ENCODE measurements at places on chromosomes 13 and 19.

DNA sequence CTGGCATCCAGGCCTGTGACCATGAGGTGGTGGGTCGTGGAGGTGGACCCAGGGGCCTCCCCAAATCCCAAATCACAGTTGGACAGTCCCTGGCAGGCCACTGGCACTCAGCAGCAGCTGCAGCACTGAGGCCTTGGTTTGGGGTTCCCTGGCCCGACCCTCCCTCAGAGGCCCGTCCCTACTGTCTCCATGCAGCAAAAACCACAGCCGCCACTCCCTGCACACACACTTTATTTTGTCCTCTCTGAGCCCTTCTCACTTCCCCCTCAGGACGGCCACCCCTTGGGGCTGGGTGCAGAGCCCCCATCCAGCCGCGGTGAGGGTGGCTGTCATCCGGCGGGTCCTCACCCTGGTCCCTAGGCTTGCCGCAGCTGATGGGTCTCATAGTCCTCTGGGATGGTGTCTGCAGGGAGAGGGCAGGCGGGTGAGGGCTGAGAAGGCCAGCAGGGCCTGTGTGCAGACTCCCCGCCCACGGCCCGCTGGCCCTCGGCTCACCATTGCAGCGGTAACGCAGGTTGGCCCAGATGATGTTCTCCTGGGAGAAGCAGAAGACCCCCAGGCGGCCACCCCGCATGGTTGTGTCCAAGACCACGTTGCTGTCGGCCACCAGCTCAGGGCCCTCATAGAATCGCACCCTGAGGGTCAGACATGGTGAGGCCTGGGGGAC lies 8.4 kb downstream of the COMP start:
- no peak for DNase-seq

DNA sequence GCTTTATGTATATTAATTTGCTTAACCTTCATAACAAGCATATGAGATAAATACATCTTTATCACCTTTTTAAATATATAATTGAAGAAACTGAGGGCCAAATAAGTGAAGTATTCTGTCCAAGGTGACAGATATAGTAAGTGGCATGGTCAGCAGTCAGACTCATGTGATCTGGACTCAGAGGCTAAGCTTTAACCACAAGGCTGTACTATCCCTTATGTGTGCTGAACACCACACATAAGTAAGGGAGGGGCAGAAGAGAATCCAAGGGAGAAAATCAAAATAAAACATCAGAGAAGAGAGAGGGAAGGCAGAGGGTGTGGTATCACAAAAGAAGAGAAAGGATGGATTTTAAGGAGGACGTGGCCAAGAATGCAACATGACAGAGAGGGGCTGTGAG lies 348.4 kb downstream of the EFNB2 start:
- DNase-seq: no peak

- no peak for DNase-seq
Observed at GRCh38 chr19:5452594-5453565, 2.3 kb upstream of the ZNRF4 start.

- no peak for DNase-seq
Observed at GRCh38 chr13:108437496-108437895, 168.0 kb downstream of the TNFSF13B start.

GRCh38 chr19:10817291-10818038 lies 18.5 kb downstream of the TMED1 start:
- DNase-seq: no peak

- no peak for DNase-seq
Observed at GRCh38 chr19:41000310-41000737, 9.2 kb downstream of the CYP2B6 start.

GRCh38 chr13:41700790-41701310 lies 243.5 kb downstream of the RGCC start:
- DNase-seq: no peak

DNA sequence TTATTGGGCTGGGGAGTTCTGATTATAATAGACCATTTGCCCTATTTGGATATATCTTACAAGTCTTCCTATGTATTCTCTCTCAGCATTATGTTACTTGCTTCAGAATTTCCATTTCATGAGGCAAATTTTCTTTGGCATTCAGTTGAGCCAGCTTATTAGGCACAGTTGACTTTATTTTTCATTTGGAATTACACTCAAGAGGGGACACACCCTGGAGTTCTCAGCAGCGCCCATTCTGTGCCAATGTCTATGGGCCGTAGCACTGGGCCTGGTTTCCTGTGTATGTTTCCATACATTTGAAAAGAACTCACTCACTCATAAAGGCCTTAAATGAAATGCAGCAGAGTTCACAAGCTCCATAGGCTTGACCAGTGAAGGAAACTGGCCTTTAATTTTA lies 138.5 kb downstream of the KLF12 start:
- no peak for DNase-seq

DNA sequence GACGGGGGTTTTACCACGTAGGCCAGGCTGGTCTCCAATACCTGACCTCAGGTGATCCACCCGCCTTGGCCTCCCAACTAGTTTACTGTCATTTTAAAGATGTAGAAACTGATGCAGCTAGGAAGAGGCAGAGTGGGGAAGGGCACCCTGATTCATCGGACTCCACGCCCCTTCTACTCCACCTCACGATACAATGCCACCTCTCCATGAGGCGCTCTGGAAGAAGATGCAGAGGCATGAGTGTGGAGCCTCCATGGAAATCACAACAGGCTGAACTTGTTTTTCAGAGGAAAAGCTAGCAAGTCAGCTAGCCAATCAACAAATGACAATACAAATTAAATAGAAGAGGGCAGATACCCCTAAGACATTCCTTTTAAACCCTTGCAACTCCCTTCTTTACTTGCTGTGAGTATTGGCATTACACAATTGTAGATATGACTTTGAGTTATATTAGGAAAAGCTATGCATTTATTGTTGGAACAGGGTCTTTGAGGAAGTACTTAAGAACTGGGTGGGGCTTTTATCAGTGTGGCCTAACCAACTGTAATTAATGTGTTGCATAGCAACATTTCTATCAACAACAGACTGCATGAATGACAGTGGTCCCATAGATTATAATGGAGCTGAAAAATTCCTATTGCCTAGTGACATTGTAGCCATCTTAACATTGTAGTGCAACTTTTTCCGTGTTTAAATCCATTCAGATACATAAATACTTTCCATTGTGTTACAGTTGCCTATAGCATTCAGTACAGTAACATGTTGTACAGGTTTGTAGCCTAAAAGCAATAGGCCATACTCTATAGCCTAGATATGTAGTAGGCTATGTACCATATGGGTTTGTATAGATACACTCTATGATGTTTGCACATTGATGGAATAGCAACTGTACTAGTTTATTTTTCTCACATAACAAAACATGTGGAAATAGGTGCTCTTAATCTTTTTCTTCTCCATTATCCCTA lies 17.6 kb downstream of the WDFY2 start:
- DNase-seq: no peak

GRCh38 chr13:29689548-29689947 lies 94.1 kb upstream of the SLC7A1 start:
- DNase-seq: no peak

GRCh38 chr19:41545547-41545946 lies 30.4 kb upstream of the CEACAM21 start:
- DNase-seq: no peak

DNA sequence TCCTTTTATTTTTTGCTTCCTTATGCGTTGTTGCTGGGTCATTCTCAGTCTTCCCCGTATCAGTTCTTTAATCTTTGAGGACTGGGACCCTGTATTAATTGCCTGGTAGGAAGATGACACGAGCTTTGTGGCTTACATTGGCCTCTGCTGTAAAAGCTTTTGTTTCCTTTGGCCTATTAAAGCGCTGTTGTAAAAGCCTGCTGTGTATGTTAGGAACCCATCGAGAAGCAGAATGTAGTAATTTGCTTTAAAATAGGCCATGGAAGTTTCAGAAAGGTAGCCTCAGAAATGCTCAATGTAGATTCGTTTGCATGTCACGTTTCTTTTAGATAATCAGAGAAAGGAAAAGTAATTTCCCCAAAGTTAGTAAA lies 257.5 kb upstream of the STARD13 start:
- no peak for DNase-seq

- no peak for DNase-seq
Observed at GRCh38 chr19:50204811-50205675, 1.6 kb downstream of the MYH14 start.

GRCh38 chr19:19096641-19097627 lies 33.1 kb downstream of the SLC25A42 start:
- no peak for DNase-seq

DNA sequence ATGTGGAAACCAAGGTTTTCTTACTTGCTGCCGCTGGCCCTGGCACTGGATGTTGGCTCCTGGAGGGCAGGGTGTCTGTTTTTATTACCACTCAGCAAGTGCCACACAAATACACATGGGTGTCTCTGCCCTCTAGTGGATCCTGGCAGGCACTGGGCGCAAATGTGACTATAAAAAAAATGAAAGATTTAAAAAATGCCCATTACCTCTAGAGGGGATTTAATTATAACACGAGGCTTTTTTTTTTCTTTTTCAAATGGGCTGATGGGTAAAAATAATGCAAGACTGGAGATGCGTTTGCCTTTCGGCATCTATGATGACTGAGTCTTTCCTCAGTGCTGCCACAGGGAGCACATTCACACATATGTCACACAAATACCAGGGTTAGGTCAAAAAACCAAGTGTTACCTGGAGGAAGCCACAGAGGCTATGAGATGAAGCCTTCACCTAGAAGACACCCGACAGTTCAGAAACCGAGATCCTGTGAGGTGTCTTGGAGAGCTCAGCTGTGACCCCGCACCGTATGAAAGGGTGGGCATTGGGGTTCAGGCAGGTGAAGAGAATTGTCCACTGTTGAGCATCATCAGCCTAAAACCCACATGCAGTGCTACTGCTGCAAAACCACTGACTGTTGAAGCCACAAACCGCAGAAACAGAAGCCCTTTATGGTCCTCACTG lies 25.7 kb downstream of the CHAMP1 start:
- no peak for DNase-seq

- DNase-seq: no peak
Observed at GRCh38 chr19:10604460-10604980, 17.4 kb upstream of the AP1M2 start.

- DNase-seq: no peak
Observed at GRCh38 chr19:738509-739128, 12.3 kb upstream of the MISP start.

DNA sequence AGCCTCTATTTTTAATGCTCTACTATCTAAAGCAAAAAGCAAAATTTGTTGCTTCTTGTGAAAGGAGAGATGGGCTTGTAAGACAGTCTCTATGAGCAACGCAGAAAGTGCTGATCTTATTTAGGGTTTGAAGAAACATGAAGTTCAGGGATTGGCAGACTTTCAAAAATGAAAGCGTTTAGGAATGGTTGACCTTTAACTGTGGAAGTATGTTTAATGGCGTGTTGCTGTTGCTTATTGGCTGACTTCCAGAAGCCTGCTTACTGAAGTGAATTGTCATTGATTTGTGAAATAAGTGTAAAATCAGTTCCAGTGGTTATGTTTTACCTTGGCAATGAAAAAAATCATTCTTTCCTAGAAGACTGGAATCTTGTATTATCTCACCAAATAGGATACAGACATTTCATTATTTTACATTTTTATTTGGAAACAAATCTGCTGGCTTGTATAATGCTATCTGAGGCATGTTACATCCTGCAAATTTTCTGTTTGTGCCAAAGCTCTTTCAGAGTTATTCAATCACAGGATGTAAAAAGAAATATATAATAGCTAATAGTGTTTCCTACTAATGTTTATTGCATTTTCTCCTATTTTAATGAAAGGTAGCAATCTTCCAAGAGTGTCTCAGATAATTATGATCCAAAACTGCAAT lies 221.3 kb upstream of the SLITRK6 start:
- DNase-seq: no peak

DNA sequence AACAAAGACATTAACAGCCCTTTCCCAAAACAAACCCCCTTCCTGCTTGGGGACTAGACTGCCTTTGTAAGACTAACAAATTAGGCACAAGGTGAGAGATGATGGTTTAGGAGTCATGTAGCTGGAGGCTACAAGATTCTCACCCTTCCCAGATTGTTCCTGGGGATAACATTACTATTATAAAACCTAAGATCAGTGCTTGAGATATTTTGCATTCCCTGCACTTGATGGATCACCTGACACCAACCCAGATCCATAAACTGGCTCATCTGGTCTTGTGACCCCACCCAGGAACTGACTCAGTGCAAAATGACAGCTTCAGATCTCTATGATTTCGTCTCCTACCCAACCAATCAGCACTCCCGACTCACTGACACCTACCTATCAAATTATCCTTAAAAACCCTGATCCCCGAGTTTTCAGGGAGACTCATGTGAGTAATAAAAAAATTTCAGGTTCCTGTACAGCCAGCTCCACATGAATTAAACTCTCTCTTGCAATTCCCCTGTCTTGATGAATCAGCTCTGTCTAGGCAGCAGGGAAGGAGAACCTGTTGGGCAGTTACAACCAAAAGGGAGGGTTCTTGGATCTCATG lies 2.4 kb upstream of the ZNF616 start:
- DNase-seq: no peak

- DNase-seq: no peak
Observed at GRCh38 chr13:44719857-44720671, 143.9 kb upstream of the TSC22D1 start.

GRCh38 chr19:51357952-51358351 lies 8.2 kb downstream of the ETFB start:
- DNase-seq: no peak

- no peak for DNase-seq
Observed at GRCh38 chr13:46172531-46172991, 9.4 kb downstream of the LCP1 start.

GRCh38 chr19:42411581-42412178 lies 15.5 kb downstream of the LIPE start:
- DNase-seq: no peak

DNA sequence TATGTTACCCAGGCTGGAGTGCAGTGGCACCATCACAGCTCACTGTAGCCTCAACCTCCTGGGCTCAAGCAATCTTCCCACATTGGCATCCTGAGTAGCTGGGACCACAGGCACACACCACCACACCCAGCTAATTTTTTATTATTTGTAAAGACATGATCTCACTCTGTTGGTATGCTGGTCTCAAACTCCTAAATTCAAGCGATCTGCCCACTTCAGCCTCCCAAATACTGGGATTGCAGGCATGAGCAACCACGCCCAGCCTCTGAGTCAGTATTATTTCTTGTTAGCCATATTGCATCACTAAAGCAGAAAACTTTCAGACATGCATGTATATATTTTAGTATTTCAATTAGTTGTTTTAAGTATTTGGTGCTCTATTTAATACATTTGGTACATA lies 376.4 kb downstream of the GPC6 start:
- DNase-seq: no peak

Data from 8988T (cell line).